ENCODE measurements at places on chromosomes 1 and 21. TPM values are rescaled to one million over a fixed set of nuclear protein-coding genes. Genes with fewer than 3 reads are reported as not detected.

DNA sequence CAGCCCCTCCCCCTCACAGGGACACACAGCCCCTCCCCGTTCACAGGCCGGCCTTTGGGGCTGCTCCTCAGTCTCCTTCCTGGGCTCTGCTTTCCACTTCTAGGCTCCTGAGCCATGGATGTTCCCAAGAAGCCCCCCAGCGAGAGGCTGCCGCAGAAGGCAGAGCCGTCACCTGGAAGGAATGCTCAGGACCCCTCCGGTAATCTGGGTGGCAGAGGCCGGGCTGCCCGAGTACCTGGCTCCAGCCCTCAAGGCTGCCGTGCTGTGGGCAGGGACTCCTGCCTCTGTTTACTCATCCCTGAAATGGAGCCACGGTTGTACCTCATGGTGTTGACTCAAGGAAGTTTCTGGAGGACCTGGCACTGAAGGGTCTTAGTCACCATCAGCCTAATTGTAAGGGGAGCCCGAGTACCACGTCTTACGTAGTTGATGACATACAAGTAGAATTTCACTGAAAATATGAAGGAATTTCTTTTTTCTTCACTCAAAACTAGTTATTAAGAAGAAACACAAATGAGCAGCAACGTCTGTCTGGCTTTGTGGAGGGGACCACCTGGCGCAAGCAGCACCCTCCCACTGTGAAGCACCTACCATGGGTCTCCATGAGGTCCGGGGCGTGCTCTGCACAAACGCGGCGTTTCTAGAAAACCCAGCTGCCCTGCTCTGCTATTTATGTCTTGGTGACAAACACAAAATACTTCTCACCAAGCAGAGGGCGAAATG, 33.7 kb downstream of the PRDM15 start:
- DNase-seq: no peak

GRCh38 chr1:79501153-79501552, 494.6 kb upstream of the ADGRL4 start:
- DNase-seq: no peak

DNA sequence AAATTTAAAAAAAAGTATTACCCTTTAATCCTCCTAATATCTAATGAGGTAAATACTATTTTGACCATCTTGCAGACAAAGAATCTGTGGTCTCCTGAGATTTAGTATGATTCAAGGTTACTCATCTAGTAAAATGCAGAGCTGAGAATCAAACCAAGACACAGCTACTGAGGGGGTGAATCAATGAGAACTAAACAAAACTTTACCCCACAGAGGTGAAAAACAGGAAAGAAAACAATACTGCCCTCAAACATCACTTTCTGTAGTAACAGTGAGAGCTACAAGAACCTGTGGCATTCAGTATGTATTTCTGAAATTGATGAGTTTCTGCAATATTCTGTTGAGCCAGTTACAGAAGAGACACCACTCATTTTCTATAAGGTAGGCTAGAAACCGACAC, 85.1 kb downstream of the JAK1 start:
- no peak for DNase-seq

DNA sequence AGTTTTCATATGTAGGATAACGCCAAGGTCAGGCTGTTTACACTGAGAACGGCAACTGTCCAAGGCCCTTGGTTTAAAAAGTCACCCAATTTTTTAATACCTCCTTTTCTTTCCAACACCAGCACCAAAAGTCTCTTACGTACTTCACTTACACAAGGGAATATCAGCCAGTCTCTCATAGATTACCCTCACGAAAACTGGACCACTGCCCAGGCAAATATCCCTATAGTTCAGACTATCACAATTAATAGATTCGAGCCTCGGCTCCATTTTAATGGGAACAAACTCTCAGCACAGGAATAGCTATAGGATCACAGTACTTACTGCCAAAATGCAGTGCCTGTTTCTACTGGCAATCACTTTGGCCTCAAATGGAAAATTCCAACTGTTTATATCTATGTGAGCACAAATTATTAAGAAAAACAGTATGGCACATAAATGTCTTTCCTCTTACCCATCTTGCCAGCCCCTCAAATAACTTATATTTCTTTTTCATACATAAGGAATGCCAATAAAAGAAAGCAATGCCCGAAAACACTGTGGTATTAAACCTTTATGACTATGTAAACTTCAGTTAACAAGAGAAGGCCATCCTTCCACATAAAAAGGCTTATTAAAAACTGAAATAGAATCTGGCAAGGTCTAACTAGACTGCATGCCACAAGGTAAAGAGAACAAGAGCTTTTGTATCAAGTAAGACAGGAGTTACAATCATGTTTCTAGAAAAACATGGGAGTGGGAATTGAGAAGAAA, 97.8 kb downstream of the SLC45A1 start:
- DNase-seq: no peak

DNA sequence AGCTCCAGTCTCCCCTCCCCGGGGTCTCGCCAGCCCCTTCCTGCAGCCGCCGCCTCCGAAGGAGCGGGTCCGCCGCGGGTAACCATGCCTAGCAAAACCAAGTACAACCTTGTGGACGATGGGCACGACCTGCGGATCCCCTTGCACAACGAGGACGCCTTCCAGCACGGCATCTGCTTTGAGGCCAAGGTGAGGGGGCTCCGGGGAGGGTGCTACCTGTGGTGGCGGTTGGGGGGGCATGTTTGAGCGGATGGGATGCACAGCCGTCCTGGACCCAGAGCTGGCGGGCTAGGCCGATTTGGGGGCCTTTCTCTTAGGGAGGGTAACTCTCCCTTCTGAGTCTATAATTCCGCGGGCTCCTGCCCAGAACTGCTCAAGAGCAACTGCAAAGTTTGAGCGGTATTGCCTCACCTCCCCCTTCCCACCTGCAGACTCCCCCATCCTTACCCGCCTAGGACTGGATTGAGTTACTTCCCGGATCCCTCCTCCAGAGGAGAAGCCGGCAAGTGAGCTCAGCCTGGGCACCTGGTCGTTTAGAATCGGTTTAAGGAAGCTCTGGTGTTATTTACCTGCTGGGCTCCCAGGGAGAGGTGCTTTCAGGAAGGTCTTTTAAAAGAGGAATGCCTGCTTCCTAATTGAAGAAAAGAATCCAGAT, 730 bp downstream of the NOS1AP start:
- no peak for DNase-seq

DNA sequence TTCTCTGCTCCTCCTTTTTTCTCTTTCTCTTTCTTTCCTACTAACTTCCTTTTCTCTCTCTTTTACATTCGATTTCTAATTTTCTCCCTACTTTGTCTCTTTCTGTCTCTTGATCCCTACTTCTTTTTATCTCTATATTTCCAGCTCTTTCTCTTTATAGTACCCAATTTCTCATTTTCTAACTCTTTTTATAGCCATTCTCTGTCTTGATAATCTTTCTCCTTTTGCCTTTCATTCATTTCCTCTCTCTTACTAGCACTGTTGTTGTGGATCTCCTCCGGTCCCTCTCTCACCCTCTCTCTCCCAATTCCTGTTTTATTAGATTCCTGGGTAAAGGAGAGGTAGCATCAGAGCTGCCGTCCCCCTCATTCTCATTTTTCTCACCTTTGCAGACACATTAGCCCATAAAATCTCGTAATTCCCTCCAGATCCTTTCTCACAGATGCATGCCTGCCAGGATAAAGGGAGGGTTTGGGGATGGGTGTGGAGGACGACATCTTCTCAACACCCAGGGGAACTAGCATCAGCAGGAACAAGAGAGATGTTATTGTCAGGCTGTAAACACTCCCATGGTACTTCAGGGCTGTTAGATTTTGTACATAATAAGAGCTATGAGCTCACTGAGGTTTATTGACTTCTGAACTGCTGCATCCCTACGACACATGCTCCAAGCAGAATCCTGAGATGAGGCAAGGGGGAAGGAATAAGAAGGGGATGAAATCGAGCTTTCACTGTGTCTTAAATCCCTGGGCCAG, 159.0 kb upstream of the GALNT2 start:
- DNase-seq: no peak

DNA sequence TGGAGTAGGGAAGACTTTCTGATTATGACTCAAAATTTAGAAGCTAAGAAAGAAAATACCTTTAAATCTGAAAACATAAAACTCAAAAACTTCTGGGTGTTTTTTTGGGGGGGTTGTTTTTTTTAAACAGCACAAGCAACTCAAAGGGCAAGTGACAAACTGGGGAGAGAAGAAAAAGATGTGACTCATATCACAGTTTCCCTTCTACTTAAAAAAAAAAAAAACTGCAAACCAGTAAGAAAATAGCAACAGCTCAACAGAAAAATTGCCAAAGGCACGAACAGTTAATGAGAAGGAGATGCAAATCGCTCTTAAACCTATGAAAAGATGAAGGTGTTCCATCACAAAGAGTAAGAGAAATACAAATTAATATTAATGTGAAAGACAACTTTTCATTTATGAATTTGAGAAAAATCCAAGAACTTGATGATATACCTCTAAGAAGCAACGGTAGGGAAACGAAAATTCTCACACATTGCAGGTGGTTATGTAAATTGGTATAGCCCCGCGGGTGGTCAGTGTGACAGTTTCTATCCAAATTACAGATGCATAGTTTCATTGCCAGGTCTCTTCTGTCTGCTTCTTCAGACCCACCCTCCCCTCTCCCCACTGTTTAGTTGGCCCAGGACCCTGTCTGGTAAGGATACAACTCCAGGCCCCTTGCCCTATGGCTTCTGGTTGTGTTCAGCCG, 9.0 kb downstream of the IFNAR2 start:
- DNase-seq: no peak

DNA sequence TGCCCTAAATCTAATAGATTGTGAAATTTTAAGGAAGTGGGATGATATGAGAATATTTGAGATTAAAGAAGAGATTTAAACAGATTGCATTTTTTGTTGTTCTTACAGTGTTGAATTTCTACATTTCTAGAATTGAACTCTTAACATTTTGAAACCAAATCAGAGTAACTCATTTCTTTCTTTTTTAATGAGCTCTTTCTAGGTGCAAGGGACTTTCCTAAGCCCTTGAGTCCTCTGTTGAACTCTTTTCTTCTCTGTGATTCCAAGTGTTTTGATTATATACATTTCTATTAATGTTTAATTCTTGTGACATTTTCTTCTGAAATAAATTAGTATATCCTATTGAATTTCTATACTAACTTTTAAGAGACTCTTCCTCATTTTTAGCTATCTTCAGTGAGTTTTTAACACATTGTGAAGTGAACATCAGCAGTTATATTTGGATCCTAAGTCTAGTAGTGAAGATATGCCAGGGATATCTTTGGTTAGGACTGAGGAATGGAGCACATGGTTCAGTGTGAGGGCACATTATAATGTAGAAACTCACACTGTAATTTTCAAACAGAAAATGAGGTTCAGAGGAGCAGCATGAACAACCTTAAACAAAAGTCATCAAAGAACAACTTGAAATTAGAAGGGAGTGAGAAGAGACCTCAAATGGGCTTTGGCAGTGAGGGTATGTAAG, 53.1 kb downstream of the ATG4C start:
- DNase-seq: no peak

GRCh38 chr1:220772846-220773245, 13.9 kb upstream of the MTARC1 start:
- no peak for DNase-seq

DNA sequence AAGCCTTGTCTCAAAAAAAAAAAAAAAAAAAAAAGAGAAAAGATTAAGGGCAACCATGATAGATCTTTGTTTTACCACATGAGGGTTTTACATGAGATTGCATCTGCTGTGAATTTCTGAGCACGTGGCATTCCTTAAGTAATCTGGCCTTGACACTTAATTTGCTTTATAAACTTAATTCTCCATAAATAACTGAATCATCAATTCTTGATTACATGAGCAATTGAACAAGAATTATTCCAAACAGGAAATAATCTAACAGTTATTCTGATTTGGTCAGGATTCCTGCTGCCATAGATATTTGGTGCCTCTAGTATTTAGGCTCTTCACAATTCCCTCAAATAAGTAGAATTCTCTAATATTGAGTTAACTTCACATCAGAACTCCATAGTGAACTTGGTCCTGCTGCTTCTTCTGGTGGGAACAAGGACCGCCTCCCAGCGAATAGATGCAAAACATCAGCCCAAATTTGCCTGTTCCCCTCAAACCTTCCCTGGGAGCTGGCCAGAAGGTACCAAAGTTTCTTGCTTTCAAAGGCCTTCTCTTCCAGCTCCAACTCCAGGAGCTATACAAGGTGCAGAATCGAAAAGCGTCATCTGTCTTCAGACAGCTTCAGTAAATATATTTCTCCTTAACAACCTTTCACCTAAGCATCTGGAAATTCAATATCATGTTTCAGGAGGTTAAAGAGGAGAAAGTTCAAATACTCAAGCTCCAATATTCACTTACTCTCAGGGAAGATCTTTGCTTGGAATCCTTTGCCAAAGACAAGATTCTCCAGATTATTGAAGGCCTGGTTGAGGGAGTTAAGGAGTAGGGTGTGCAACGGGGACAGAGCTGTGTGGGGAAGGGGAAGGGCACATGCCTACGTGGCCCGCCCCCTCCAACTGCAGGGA, 1.0 kb downstream of the KRTCAP2 start:
- no peak for DNase-seq

DNA sequence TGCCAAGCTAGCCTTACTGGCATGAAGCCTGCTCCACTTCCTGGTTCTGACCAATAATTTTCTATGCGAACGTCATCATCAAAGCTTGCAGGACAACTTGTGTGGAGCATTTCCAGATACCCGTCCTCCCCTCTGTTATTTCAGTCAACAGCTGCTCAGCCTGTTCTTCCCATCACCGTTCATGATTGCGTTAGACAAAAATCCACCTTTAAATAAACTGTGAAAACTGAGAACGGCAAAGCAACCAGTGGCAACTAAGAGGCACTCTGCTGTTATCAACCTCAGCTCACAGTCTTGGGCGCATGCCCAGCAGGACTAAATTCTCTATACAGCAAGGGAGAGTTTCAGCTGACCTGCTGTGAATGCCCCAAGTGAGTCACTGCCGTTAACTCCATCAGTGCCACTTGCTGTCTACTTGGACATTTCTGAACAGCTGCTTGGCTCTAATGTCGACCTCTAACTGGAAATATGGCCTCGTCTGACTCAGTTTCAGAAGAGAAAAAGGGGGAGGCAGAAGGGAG, 207.4 kb upstream of the RUNX1 start:
- DNase-seq: peak; percentile 95

- no peak for DNase-seq
Measured at GRCh38 chr1:148362626-148363438, 120.3 kb downstream of the PPIAL4G start.

- DNase-seq: no peak
Measured at GRCh38 chr1:185663771-185664296, 70.4 kb upstream of the HMCN1 start.

Gene TEX38
- total RNA-seq: not detected

Gene UQCRHL
- 1.8 TPM for total RNA-seq

Gene C4BPA
- not detected for total RNA-seq

Gene PRELP
- total RNA-seq: not detected

Gene PRMT6
- 26.2 TPM for total RNA-seq

Gene HFM1
- 0.79 TPM for total RNA-seq

Gene EFNA3
- 1.6 TPM for total RNA-seq

All from kidney epithelial cell (primary cell).